Natural killer cell treated with Interleukin-12 subunit alpha and Interleukin-12 subunit beta and Interleukin-15 and Interleukin-18, amount 100 ng/mL, for 72 hours (primary cell): ENCODE measurements at places on chromosomes 1 and 21. TPM values are rescaled to one million over a fixed set of nuclear protein-coding genes. Genes with fewer than 3 reads are reported as not detected.

DNA sequence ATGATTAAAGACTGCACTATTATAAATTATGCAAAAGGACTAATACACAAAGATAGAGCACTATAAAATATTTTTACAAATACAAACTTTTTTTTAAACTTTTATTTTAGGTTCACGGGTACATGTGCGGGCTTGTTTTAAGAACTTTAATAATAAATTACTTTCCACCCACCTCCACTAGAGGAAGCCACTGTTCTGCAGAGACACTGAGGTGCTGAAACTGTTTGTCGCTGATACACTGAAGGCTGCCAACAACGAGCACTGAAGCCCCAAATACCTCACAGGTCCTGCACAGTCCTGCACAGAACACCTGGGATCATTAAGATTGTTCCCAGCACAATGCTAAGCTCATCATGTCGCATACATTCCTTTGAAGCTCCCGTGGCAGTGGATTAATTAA is 19.9 kb downstream of the COA6 start:
- no peak for DNase-seq

DNA sequence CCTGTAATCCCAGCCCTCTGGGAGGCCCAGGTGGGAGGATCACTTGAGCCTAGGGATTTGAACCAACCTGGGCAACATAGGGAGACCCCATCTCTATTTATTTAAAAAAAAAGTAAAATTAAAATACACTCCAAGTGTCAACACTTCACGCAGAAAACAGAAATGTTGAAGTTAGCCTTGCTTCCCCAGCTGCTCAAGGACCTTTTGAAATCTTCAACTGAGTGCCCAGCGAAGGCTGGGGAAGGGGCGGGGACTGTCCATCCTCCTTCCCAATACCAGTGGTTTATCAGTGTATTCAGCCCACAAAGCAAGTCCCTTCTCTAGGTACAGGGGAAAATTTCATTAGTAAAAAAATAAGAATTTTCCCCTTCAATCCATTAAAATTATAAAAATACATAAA is 2.2 kb upstream of the DNAJC28 start:
- no peak for DNase-seq

- DNase-seq, result no peak
Measured at GRCh38 chr21:36551731-36552433, 72.0 kb upstream of the CLDN14 start.

C1orf94 gene
- not detected for total RNA-seq

AMY2A gene
- not detected for total RNA-seq

DNA sequence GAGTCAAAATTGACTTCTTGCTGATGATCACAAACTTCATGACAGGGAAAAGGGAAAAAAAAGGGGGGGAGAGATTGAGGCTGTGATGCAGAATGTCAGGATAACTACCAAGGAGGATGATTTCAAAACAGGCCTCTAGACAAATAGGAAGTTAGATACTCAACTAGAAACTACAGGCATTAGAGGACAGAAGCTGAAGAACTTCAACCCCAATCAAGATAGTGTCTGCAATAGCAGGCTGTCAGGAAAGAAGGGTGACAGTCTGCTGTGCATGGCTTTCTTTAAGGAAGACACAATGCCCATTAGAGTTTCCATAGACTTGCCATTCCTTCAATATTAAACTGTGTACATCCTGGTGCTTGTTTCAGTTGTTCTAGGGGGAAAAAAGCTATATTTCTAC is 257.2 kb downstream of the TTLL7 start:
- DNase-seq, result no peak

OR6K3 gene
- total RNA-seq, result not detected

GRCh38 chr1:25167269-25168192 is 64.8 kb downstream of the SYF2 start:
- no peak for DNase-seq

PRUNE1 gene
- total RNA-seq, result 13.1 TPM

DNA sequence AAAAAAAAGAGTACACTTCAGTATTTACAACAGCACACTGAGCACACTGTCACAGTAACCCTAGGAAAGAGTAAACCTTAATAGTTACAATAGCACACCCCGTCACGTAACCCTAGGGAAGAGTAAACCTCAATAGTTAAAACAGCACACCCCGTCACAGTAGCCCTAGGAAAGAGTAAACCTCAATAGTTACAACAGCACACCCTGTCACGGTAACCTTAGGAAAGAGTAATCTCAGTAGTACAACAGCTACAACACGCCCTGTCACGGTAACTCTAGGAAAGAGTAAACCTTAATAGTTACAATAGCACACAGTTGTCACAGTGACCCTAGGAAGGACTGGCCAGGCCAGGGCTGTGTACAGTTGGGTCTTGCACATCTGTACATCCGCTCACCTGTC is 3.0 kb downstream of the CDK11A start:
- DNase-seq, result no peak

- DNase-seq, result no peak
Measured at GRCh38 chr21:21210552-21210951, 212.3 kb downstream of the NCAM2 start.

DNA sequence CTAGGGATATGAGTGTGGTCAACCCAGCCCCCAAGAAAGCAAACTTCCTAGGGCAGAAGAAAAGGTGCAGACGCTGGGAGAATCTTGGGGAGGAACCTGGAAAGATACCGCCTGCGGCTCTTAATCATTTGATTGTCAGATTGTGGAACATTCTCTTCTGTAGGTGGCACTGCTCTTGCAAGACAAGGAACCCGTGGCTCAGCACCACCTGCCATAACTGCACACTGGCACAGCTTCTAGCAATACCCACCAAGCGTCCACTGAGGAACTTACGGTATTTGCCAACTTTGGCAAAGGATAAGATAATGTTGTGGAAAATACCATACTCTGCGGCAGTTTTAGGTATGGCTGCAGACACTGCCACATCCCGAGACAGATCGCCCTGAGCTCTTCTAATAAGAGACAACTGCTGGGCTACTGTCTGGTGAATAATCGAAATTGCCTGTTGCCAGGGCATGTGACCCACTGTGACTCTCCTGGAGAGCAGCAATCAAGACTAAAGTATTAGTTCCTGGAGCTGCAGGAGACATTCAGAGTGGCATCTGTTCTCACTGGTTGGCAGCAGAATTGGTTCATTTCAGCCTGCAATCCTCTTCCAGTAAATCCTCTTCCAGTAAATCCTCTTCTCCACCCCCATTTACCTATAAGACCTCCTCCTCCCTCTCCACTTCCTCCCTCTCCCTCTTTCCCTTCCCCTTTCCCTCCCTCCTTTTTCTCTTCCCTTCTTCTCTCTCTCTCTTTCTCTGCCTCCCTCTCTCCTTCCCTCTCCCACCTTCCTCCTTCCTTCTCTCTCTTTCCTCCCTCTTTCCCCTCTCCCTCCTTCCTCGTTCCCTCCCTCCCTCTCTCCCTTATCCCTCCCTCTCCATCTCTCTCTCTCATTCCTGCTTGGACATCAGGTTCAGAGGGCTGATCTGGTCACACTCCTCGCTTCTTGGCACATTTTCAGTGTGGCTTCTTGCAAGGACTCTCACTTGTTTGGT is 49.7 kb upstream of the B3GALT5 start:
- no peak for DNase-seq

- DNase-seq, result no peak
Measured at GRCh38 chr1:196640976-196641375, 10.9 kb upstream of the CFH start.

GRCh38 chr21:35189077-35189863 is 140.2 kb upstream of the RUNX1 start:
- no peak for DNase-seq
